ENCODE measurements at places on chromosomes 11 and 22. TPM values are rescaled to one million over a fixed set of nuclear protein-coding genes. Genes with fewer than 3 reads are reported as not detected.

DNA sequence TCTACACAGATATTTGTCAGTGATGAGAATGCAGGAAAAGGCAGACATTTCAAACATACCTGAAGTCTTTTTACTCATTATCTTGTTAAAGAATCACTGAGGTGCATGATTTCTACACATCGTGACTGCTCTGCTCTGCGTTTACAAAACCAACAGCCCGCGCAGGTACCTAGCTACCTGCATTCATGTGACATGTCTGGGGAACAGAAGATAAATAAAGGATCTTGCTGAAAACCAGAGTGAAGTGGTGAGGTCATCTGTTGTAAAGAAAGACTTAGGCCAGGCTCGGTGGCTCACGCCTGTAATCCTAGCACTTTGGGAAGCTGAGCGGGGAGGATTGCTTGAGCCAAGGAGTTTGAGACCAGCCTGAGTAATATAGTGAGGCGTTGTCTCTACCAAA lies 15.7 kb downstream of the ASPHD2 start:
- DNase-seq, result no peak

DNA sequence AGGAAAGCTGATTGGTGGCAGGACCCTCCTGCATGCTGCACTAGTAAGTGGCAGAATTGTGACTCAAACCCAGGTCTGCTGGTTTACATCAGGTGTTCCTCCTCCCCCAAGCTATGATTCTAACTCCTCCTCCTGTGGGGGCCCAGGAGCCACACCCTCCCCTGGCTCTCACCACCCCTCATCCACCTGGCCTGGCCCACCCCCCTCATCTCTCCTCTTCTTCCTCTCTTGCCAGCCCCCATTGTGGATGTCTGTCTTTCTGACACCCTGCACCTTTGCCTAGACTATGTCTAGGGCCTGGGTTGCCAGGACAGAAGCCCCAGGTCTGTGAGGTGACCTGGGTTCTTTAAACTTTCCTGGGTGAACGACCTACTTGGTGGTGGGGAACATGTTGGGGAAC lies 59.9 kb downstream of the GRIK4 start:
- no peak for DNase-seq

ABCG4 gene
- under 0.01 TPM for total RNA-seq

HBD gene
- total RNA-seq, result 0.43 TPM

DNA sequence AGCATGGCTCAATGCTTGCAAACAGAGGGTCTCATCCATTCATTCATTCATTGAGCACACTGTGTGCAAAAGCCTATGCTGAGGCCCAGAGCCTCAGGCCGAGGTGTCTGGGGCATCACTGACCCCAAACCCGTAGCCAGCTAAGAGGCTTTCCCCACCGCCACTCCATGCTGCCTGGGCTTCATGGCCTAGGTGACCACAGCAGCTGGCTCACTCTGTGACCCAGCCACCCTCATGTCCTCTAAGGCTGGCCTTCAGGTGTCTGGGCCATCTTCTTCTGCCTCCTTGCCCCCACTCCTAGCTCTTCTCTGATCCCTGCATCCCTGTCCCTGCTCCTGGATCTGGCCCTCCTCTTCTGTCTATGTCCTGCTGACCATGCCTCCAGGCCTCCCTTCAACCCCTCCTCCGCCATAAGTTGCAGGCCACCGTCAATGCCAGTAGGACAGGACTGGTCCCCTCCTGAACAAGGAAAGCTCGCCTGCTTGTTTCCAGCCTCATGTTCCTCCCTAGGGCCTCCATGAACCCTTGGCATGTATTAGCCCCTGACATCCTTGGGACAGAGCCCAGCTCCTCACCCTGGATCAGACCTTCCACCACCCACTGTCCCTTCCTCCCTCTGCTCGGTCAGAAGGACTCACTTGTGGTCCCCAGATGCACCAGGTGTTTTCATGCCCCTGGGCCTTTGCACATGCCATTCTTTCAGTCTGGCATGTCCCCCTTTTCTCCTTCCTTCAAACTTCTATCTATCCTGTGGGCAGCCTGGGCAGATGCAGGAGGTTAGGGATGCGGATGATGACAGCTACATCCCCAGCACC lies 92.8 kb downstream of the MYEOV start:
- no peak for DNase-seq

LRRC74B gene
- total RNA-seq, result not detected

DNA sequence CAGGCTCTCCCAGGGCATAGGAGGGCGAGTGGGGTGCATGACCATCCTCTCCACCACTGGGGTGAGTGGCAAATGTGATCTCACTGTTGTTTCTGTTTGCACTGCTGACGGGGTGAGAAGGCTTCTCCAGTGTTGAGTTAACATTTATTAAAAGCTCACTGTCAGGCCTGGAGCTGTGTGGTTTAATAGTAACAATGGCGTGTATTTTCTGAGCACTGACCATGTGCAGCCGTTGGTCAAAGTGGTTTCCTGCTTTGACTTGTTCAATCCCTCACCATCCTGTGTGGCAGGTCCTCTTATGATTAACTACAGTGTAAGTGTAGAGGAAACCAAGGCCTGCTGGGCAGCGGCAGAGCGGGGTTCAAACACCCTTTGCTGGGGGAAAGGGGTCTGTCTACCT lies 4.4 kb downstream of the A4GALT start:
- no peak for DNase-seq

DNA sequence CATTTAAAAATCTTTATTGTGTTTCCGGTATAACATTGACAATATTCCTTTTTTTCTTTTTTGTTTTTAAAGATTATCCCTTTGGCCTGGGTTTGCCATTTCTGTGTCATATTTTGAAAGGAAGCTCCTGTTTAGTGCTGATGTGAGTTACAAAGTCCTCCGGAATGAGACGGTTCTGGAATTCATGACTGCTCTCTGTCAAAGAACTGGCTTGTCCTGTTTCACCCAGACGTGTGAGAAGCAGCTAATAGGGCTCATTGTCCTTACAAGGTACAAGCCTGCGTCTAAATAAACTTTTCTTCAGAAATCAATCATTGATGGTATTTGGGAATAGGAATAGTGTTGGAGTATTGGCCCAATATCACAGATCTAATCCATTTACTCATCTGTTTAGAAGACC lies 19.8 kb downstream of the PIWIL4 start:
- DNase-seq, result no peak

NPAS4 gene
- total RNA-seq, result 0.32 TPM

GRCh38 chr11:13841393-13841792 lies 121.1 kb upstream of the SPON1 start:
- DNase-seq, result no peak

- peak; percentile 79 for DNase-seq
Observed at GRCh38 chr22:26360169-26360885, 68.7 kb upstream of the ASPHD2 start.

MS4A7 gene
- not detected for total RNA-seq

GRCh38 chr11:132046288-132046865 lies 676.0 kb downstream of the NTM start:
- no peak for DNase-seq
